ENCODE measurements at places on chromosomes 12 and 14.

- DNase-seq = no peak
Observed at GRCh38 chr14:105855893-105856675, 329.7 kb downstream of the TMEM121 start.

- DNase-seq = no peak
Observed at GRCh38 chr12:51247523-51248206, 9.0 kb downstream of the DAZAP2 start.

- DNase-seq = no peak
Observed at GRCh38 chr12:76595056-76595455, 35.5 kb upstream of the OSBPL8 start.

GRCh38 chr14:68340262-68340661, 452.6 kb downstream of the ZFP36L1 start:
- no peak for DNase-seq

- no peak for DNase-seq
Observed at GRCh38 chr14:65937079-65937959, 524.8 kb downstream of the FUT8 start.

Measured in T-helper 17 cell (primary cell).